ENCODE measurements at places on chromosomes 3 and 15.

GRCh38 chr3:4507024-4507596 lies 14.0 kb downstream of the ITPR1 start:
- DNase-seq: no peak

DNA sequence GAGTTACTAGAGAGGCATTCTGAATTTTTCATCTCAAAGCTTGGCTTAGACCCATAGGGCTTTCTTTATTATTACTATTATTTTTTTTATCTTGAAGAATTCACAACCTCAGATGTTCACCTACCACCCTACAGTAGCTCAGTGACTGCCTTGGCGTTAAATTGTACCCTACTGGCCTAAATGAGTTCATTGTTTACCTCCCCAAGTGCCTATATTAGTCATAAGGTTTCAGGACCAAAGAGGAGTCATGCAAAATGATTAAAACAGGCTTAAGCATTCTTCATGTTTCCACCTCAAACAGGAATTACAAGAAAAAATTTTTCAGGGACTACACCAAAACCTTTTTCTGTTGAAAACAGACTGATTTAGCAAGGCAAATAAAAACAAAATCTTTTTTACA lies 751.5 kb downstream of the SQOR start:
- DNase-seq: no peak

DNA sequence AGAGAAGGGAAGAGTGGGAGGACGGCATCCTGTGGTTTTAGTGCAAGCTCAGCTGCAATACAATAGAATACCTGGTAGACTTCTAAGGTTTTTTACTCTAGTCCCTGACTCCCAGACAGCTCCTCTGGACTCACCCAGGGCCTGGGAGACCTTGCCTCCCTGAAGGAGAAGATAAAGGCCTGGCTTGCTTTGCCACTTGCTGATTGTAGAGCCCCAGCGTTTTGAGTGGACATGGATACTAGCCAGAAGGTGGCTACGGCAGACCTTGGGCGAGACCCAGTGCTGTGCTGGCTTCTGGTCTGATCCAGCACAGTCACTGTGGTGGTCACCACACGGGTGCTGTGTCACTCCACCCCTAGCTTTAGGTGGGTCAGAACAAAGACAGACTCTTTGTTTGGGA lies 72.2 kb upstream of the TTC14 start:
- DNase-seq: no peak

DNA sequence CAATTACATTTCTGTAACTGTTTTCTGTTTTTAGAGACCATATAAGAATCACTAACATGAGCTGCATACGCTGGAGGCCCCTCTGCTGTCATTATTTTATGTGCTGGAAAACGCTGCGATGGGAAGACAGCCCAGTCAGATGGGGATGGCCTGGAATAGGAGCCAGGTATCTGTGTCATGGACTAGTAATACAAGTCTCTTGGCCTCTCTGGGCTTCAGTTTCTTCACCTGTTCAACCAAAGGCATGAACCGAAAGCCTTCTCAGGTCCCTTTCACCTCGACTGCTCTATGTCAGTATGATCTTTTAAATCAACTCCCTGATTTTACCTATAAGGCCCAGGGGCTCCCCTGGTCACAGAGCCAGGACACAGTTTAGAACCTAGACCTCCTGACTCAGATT lies 14.6 kb upstream of the RFTN1 start:
- peak; percentile 63 for DNase-seq

- DNase-seq: no peak
Observed at GRCh38 chr3:40593351-40593750, 68.6 kb downstream of the ZNF621 start.

DNA sequence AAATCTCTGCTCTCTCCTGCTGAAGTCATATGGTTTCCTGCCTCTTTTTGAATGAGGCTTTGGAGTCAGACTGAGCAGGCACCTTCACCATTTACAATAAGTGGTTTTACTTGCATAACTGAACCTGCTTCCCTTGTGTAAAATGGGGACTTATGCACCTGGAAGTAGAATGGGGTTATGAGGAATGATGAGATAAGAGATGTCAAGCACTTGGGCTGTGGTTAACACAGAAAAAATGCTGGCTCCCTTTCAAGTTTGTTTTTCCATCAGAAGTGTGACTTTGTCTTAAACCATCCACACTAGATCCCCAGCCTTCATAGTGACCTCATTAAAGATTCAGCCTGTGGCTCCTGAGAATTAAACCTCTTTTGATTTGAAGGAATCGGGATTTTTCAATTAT lies 5.2 kb downstream of the EXOSC7 start:
- DNase-seq: no peak

DNA sequence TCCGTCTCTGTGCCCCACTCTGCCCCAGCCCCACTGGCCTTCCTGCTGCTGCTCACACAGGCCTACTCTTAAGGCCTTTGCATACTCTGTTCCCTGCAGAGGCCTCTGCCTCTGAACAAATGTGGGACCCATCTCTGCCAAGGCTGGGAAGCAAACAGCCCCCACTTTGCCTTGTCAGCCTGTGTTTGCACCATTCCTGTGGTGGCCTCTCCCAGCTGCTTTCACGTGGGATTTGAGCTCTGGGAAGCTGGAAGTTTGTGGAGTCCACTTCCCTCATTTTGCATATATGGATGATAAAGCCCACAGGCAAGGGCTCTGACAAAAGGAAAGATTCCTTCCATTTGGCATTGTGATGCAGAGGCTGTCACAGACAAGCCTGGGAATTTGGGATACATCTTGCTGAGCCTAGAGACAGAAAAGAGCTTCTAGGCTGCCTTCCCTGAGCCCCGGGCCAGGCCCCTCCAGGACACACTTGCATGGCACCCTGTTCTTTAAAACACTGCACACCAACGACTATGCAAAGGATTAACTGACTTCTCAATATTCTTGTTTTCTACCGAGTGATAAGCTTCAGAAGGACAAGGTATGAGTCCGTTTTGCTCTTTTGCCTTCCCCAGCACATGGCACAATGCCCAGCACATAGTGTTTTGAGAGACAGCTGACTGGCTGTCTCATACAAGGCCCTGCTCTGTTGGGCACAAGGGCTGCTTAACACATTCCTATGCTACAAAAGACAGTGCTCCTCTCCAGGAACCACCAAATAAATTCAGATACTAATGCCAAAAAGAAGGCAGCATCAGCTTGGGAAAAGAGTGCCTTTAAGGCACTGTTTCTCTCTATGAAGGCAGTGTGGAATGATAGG lies 120.7 kb upstream of the TOPAZ1 start:
- peak; percentile 36 for DNase-seq

DNA sequence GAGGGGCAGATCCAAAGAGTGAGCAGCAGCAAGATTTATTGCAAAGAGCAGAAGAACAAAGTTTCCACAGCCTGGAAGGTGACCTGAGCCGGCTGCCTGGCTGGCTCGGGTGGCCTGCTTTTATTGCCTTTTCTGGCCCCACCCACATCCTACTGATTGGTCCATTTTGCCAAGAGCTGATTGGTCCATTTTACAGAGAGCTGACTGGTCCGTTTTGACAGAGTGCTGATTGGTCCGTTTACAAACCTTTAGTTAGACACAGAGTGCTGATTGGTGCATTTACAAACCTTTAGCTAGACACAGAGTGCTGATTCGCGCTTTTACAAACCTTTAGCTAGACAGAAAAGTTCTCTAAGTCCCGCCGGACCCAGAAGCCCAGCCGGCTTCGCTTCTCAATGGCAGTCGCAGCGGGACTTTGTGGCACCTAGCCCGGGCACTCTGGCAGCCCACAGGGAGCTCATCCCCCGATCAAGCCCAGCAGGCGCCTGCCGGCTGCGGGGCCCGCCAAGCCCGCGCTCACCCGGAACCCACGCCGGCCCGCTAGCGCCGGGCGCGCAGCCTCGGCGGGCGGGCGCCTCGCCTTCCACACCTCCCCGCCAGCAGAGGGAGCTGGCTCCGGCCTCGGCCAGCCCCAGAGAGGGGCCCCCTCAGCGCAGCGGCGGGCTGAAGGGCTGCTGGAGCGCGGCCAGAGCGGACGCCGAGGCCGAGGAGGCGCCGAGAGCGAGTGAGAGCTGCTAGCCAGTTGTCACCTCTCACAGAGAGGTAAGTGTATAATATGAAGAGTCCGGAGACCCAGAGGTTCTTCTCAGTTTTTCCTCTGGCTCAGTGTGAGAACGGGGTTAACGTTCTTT lies 339.2 kb downstream of the CHL1 start:
- DNase-seq: peak; percentile 54

DNA sequence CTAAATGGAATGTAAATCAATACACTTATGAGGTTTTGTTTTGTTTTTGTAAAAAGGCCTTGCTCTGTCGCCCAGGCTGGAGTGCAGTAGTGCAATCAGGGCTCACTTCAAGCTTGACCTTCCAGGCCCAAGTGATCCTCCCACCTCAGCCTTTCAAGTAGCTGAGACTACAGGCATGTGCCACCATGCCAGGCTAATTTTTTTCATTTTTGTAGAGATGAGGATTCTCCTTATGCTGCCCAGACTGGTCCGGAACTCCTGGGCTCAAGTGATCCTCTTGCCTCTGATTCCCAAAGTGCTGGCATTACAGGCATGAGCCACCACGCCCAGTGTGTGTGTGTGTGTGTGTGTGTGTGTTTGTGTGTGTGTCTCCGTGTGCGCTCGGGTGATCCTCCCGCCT lies 1.3 kb upstream of the TRIP4 start:
- DNase-seq: no peak

- DNase-seq: peak; percentile 48
Observed at GRCh38 chr3:155420406-155420805, 126.9 kb upstream of the STRIT1 start.

GRCh38 chr3:106006571-106006970 lies 137.8 kb upstream of the CBLB start:
- DNase-seq: no peak

DNA sequence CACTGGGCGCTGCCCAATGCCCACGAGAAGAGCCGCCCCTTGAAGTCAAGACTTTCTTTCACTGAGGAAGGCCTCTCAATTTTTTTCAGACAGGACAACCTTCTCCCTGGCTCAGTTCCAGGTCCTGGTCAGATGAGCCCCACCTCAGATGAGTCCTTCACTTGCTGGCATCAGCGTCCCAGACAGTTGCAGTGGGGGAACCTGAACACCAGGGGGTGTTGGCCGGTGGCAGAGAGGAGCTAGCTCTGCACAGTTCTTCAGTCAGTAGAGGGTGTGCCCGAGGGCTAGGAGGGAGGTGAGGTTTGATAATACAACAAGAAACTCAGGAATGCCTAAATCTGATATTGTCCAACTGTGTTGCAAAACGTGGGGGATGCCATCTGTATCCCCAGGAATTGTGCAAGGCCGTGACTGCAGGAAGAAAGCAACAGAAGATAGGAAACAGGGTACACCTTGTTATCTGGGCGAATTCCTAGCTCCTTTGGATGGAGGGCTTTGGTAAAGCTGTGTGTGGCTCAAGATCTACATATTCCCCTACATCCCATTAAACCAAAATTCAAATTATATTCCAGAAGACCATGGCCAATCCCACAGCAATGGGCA lies 34.3 kb downstream of the CCR3 start:
- no peak for DNase-seq

DNA sequence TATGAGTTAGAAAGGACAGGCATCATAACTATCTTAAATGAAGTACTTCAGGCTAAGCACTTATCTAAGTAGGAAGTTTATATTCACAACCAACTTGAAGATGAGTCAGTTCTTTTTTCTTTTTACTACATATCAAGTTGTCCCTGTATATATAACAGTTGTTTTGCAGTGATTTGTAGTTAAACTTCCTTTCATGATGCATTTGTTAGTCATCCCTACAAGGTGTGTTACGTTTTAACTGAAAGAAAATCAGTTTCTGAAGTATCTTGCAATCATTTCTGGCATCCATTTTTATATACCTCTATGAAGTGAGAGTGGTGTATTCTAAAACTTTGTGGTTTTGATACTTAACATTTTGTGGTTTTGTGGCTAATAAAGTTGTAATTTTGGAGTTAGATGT lies 46.1 kb downstream of the ZFAND6 start:
- no peak for DNase-seq

GRCh38 chr15:95990833-95991232 lies 339.7 kb upstream of the NR2F2 start:
- peak; percentile 29 for DNase-seq

Measured in right hindlimb (tissue), 1 donor.